Stimulated activated CD8-positive, alpha-beta memory T cell treated with anti-CD3 and anti-CD28 coated beads, Interleukin-7, amount 100 ng/mL, for 1 hour (primary cell): ENCODE measurements at places on chromosomes 7 and 10.

DNA sequence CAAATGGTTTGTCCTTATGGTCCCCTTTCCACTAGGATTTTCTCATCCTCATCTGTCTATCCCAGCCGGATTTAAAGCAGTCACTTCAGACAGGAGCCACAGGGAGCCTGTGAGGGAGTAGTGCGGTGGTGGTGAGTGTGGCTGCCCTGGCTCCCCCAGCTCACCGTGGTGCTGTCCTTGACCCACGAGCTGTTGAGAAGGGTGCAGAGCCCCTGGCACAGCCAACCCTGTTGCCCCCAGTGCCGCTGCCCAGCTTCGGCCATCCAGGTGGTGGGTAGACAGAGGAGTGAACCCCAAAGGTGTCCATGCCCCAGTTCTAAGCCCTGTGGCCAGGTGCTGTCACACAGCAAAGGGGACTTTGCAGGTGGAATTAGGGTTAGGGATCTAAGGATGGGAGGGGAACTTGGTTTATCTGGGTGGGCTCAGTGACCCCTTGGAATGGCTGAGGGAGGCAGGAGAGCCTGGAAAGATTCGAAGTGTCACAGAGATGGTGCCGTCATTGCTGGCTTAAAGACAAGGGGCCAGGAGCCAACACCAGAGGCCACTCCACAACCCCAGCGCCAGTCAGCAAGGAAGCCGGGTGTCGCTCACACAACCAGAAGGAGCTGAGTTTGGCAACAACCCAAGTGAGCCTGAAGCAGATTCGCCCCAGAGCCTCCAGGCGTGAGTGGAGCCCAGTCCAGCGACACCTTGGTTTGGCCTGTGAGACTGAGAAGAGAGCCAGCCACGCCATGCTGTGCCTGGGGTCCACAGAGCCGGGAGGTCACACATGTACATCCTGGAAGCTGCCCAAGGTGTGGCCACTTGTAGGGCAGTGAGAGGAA, 142.4 kb downstream of the ADCY1 start:
- no peak for DNase-seq

- DNase-seq: no peak
Measured at GRCh38 chr7:19928247-19928646, 154.8 kb upstream of the TMEM196 start.

GRCh38 chr7:79877874-79878465, 256.7 kb upstream of the GNAI1 start:
- DNase-seq: no peak

DNA sequence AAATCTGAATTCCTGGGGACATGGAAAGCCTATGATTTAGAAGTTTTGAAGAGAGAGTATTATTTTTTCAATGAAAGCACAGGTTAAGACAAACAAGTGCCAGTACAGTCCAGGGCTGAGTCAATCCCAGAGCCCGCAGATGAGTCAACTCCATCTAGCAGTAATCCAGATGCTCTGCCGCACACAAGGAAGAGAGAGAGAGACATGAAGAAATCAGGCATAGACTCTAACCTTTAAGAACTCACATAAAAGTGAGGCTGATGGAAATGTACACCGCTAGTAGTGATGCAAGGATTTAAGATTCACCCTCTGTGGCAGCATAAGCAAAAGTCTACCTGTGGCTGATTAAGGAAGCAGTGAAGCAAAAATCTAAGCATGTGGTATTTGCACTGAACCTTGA, 651.5 kb downstream of the TNS3 start:
- DNase-seq: no peak

DNA sequence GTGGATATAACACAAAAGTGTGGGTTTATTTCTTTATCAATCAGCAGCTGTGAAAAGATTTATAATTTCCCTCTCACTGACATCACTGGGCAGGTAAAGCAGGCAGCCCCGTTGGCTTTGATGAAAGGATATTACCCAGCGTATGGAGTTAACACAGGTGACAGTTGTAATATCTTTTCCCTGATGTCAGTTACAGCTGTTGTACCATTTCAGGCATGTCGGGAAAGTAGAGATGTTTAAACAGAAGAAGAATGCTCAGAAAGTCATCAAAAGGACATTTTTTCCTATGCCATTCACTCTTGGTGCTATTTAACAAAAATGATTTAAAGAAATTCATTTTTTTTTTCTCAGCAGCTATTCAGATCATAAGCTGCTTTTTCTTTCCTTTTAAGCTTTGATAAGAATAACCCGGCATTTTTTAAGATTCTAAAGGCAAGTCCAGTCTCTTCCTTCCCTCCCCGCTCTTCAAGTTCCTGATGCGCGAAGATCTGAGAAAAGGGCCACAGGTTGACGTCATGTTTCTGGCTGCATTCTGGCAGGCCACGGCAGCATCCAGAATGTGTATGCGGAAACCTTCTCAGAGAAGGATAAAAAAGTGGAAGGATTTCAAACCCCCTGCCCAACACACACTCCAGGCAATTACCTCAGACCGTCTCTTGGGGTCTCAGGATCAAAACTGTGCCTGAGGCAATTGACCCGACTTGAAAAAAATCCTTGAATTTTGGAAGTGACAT, 32.5 kb upstream of the ADAM12 start:
- DNase-seq: no peak

DNA sequence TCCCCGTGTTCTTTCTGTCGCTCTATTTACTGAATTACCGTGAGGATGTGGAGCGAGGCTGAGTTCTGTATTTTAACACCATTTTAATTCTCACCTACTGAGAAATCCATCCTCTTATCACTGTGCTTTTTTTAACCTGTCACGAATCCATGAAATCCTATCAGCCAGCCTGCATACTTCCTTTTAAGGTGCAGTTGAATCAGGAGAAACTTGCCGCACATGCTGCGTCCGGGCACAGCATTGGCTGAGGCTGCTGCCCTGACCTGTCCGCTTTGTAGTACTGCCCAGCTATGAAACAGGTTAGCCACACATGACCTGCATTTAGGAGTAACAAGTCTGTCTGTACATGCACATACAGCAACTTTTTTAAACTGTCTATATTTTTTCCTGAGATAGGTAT, 82.5 kb downstream of the EGFR start:
- DNase-seq: no peak

DNA sequence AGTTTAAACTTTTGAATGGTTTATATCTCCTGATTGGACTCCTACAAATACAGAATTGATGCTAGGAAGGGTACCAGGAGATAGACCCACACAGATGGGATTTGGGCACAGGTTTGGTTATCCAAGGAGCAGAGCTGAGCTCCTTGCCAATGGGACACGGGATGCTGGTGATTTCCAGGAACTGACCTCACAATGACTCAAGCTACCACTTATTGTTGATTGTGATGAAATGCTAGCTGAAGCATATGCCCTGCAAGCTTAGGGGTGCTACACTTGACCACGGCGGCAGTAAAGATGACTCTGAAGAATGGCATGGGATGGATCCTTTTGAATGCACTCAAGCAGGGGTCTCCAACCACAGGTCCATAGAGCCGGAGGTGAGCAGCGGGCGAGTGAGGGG, 45.5 kb upstream of the VKORC1L1 start:
- DNase-seq: no peak

DNA sequence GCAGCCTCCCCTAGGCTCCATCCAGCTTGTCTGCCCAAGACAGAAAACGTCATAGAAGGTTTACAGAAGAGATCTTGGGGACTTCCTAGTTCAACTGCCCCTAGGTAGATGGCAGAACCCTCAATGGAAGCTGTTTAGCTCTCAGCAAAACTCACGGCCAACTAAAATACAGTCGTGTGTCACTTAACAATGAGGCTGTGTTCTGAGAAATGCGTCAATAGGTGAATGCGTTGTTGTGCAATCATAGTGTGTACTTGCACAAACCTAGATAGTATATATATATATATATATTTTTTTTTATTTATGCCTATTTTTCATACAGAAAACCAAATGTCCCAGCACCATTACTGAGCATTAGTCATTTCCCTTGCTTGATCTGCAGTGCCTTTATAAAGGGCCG, 100.4 kb upstream of the SH2B2 start:
- DNase-seq: no peak

DNA sequence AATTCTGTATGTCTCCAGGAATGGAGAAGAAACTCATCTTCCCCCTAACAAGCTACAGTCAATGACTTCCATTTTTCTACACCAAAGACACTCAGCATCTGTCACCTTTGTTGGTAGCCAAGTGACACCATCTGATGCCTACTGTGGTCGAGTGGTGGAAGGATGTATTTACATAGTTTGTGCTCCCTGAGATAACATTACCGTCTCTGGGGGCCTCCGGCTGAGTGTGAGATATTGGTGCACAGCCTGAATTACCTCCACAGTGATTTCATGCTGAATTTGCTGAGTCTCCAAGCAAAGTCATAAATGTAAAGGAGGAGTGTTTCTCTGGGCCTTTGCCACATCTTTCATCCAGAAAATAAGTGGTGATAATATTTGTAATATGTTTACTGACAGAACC, 114.0 kb downstream of the GRID1 start:
- DNase-seq: no peak

DNA sequence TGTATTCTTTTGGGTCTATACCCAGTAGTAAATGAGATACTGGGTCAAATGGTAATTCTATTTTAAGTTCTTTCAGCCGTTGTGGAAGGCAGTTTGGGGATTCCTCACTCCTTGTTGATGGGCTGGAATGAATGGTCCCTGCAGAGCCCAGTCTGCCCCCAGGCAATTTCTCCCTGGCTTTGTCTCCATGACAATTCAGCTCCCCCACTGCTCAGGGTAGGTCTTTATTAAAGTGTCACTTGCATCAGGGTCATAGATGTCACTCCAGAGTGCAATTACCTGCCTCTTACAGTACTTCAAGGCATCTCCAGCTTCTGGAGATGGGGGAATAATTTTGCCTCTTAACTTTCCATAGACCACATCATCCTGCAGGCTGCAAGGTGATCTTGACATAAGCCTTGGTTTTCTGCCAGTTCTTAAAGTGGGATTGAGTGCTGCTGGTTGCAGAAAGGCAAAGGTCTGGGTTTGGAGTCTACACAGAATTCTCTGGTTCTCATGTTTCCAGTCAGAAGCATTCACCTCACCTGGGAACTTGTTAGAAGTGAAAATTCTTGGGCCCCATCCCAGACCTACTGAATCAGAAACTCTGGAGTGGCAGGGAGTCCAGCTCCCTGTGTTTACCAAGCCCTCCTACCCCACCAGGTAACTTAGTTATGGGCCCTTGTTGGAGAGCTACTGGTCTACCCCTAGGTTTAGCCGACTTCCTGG, 442.4 kb downstream of the GALNT17 start:
- DNase-seq: no peak

- DNase-seq: no peak
Measured at GRCh38 chr7:92404170-92404614, 43.1 kb upstream of the GATAD1 start.

GRCh38 chr7:90396420-90396819, 6.8 kb upstream of the CLDN12 start:
- DNase-seq: no peak

- no peak for DNase-seq
Measured at GRCh38 chr10:80537086-80537735, 491 bp upstream of the SH2D4B start.

- no peak for DNase-seq
Measured at GRCh38 chr10:7192061-7192460, 218.8 kb downstream of the SFMBT2 start.

DNA sequence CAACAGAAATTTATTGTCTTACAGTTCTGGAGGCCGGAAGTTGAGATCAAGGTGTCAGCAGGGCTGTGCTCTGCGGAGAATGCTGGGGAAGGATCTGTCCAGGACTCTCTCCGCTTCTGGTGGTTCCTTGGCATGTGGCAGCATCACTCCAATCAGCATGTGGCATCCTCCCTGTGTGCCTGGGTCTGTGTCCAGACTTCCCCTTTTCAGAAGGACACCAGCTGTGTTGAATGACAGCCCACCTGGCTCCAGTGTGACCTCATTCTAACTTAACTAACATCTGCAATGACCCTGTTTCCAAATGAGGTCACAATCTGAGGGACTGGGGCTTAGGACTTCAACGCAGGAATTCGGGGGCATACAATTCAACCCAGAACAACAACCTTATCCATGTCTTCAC, 141.9 kb downstream of the BMS1 start:
- no peak for DNase-seq

- no peak for DNase-seq
Measured at GRCh38 chr7:132072165-132072564, 504.1 kb downstream of the PLXNA4 start.

GRCh38 chr7:107014387-107015023, 30.0 kb upstream of the PRKAR2B start:
- DNase-seq: no peak

- no peak for DNase-seq
Measured at GRCh38 chr7:141911391-141911790, 4.8 kb upstream of the OR9A4 start.

DNA sequence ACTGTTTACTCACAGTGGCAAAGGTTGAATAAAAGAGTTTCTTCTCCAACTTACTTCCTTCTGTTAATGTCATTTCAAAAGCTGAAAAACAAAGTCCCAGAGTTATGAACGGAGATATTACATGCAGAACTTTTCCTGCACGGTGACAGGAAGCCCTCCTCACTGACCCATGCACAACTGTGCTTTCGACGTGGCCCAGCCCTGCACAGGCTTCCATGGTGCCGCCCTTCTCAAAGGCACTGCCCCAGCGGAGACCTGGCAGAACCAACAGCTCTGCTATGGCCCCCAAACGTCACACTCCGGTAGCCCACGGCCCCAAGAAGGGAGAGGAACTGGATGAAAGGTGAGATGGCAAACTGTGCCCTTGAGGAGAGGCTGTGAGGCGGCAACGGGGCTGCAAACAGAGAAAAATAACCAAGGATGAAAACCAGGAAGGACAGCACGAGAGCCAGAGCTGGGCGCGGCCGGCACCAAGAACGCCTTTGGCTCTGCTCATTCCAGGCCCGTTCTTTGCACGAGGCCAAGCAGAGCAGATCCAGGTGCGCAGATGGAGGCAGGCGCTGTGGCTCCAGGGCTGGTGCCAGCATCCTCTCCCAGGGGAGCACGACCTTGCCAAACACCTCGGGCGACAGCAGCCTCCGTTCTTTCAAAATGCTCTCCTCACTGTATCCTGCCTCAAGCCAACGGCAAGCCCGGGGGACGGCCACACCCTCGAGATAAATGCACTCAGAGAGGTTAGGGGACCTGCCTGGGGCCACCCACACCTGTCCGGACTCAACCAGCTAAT, 7.0 kb upstream of the FUOM start:
- DNase-seq: no peak
